Activated T-helper 1 cell treated with Interleukin-2 at 50 U/mL for 16 hours (primary cell): ENCODE measurements at places on chromosomes 6 and 20.

- no peak for DNase-seq
Observed at GRCh38 chr6:163999475-164000125, 585.1 kb downstream of the QKI start.

- DNase-seq, result no peak
Observed at GRCh38 chr20:47360297-47361056, 4.0 kb upstream of the ZMYND8 start.

DNA sequence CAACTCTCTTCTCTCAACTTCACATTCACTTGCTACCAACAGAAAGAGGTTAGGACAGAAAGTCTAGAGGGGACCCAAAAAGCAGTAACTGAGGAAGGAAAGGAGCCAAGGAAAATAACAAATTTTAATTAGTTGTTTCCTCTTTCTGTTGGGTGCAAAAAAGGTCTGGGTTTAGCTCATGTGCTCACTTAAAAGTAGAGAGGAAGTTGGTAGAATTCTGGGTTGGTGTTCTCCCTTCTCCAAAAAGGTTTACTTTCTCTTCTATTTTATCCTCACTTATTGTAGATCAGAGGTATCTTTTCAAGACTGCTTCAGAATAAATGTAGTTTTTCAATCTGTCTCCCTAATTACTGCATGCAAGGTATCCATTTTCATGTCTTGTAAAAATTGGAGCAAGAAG is 42.8 kb downstream of the MAP3K7 start:
- no peak for DNase-seq

GRCh38 chr6:107357031-107357430 is 102.3 kb downstream of the PDSS2 start:
- DNase-seq, result no peak

- DNase-seq, result no peak
Observed at GRCh38 chr6:53282741-53283140, 66.0 kb downstream of the ELOVL5 start.

GRCh38 chr6:14885498-14885897 is 360.4 kb upstream of the JARID2 start:
- DNase-seq, result no peak

DNA sequence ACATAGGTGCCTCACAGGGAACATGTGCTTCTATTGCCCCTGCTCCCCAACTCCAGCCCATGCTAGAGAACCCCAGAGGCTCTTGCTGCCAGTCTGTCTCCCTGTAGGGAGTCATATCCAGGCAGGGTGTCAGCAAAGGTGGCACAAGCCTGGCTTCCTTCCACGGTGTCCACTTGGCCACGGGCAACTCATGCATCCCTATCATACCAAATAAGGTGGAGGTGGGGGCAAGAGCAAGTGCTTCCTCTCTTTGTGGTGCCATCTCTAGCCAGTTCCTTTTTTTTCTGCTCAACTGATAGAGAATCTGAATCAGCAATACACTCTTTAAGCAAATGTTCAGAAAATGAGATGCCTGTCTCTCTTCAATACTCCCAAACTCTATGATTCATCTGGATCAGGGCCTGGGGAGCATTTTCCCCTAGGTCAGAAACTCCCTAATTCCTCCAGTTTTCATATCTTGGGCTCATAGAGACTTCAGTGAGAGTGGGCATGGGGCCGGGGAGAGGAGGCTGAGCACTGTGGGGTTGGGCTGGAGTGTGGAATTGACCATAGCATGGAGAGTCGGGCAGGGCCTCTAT is 105.1 kb upstream of the GPR6 start:
- no peak for DNase-seq
